Activated naive CD4-positive, alpha-beta T cell treated with anti-CD3 and anti-CD28 coated beads for 36 hours (primary cell): ENCODE measurements at places on chromosomes 5 and 9. TPM values are rescaled to one million over a fixed set of nuclear protein-coding genes. Genes with fewer than 3 reads are reported as not detected.

Gene ADGRV1
- not detected for total RNA-seq

Gene SLC36A3
- total RNA-seq = not detected

GRCh38 chr5:112154940-112155686 lies 264.0 kb downstream of the EPB41L4A start:
- peaks cover 19% of the 10 kb centered on the region for H3K4me1 ChIP-seq
- DNase-seq = no peak
- H3K36me3 ChIP-seq = no peaks in the 10 kb centered on the region
- H3K27ac ChIP-seq = no peak overlapping the region
- no peak overlapping the region for H3K4me3 ChIP-seq

- peak; percentile 57 for DNase-seq
- peaks cover 13% of the 10 kb centered on the region for H3K4me1 ChIP-seq
- H3K27ac ChIP-seq = no peak overlapping the region
- H3K27me3 ChIP-seq = peaks cover 6% of the 10 kb centered on the region
- H3K36me3 ChIP-seq = no peaks in the 10 kb centered on the region
- H3K4me3 ChIP-seq = no peak overlapping the region
Measured at GRCh38 chr9:37994639-37995347, 74.2 kb downstream of the SHB start.

GRCh38 chr9:107025260-107026035 lies 162.5 kb downstream of the ZNF462 start:
- H3K27ac ChIP-seq = no peak overlapping the region
- no peak for DNase-seq
- H3K4me1 ChIP-seq = peaks cover 4% of the 10 kb centered on the region
- H3K4me3 ChIP-seq = no peak overlapping the region
- H3K36me3 ChIP-seq = no peaks in the 10 kb centered on the region
